ENCODE measurements at places on chromosomes 13 and 19. TPM values are rescaled to one million over a fixed set of nuclear protein-coding genes. Genes with fewer than 3 reads are reported as not detected.

PGLYRP2 gene
- 68.5 TPM for total RNA-seq

LRRC63 gene
- total RNA-seq: 0.08 TPM

- H3K27ac ChIP-seq: no peak overlapping the region
- peaks cover 15% of the 10 kb centered on the region for H3K36me3 ChIP-seq
- peaks cover 25% of the 10 kb centered on the region for H3K4me1 ChIP-seq
- no peak overlapping the region for H3K4me3 ChIP-seq
Observed at GRCh38 chr19:3054972-3055740, 7.1 kb downstream of the TLE5 start.

FFAR2 gene
- 0.67 TPM for total RNA-seq

- no peaks in the 10 kb centered on the region for H3K36me3 ChIP-seq
- DNase-seq: no peak
- no peak overlapping the region for H3K4me3 ChIP-seq
- H3K27ac ChIP-seq: no peak overlapping the region
Observed at GRCh38 chr19:27974082-27974513, 1238.9 kb downstream of the UQCRFS1 start.

DNA sequence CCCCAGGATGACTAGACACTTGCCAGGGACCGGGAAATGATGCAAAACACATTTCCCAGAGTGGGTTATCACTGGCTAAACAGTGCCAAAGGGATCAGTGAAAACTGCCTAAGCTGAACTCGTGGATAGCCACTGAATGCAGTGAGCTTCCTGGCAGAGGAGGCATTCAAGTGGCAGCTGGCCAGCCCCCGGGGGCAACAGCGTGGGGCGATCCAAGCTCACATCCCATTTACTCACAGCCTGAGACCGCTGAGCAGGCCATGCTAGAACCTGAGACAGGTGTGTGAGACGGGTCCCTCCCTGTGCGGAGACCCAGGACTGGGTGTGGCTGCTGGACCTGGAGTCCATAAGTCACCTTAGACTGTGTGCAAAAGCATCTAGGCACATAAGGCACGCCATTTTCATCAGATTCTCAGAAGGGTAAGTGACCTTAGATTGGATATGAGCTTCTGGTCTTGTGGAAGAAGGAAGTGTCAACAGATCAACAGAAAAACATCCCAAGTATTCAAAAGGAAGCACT is 51.9 kb upstream of the SLC15A1 start:
- H3K36me3 ChIP-seq: peaks cover 11% of the 10 kb centered on the region
- no peak overlapping the region for H3K4me3 ChIP-seq
- peaks cover 4% of the 10 kb centered on the region for H3K4me1 ChIP-seq
- H3K27me3 ChIP-seq: no peaks in the 10 kb centered on the region
- no peak for DNase-seq

RDH8 gene
- not detected for total RNA-seq

DNA sequence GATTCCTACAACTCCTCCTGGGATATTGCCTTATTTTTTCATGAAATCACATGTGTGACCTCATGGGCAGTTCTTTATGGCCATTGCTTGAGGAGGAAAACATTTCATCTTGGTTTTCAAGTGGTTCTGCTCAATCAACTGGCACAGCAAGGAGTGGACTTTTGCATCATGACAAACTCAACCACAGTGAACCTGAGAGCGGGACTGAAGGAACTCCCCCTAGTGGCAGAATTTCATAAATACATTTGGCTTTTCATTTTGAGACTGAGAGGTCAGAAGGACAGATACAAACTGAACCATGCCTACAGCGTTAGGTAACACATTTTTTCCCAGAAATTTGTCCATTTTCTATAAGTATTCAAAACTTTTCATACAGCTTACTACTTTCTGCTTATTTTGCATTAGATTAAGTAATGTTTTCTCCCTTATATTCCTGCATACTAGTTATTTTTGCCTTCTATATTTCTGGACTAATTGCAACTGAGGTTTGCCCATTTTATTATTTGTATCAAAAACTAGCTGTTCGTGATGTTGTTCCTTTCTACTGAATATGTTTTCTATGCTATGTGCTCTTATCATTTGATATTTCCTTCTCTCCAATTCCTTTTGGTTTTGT is 13.4 kb upstream of the SIGLEC12 start:
- H3K4me3 ChIP-seq: no peak overlapping the region
- H3K27me3 ChIP-seq: no peaks in the 10 kb centered on the region
- no peak overlapping the region for H3K27ac ChIP-seq
- H3K4me1 ChIP-seq: no peaks in the 10 kb centered on the region
- no peak for DNase-seq

DNA sequence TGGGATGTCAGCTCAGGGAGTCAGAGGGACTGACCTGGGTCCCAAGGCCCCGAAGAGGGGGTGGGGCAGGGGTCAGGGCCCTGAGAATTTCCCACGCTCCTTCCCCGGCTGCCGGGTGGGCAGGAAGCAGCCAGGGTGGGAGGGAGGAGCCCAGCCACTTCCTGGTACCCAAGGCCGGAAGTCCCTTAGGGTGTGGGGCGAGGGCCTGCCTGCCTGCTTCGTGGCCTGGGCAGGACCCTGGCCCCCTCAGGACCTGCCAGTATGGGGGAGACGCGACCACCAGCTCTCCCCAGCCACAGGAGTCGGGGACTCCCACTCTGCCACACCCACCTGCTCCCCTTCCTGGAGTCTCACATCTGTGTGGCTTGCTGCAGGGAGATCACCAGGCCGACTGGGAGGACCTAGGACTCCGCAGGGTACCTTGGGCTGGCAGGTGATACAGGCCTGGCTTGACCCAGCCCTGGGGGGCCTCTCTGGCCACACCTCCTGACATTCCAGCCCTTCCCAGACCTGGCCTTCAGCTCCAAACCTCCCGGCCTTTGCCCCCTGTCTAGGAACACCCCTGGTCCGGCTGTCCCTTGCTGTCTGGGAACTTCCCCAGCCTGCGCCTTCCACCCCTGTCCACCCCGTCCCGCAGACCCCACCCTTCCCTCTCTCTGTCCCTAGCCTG is 9.8 kb upstream of the CIRBP start:
- H3K27ac ChIP-seq: peak overlapping the region; percentile 82
- no peaks in the 10 kb centered on the region for H3K27me3 ChIP-seq
- peaks cover 52% of the 10 kb centered on the region for H3K4me1 ChIP-seq
- H3K36me3 ChIP-seq: peaks cover 29% of the 10 kb centered on the region
- no peak overlapping the region for H3K4me3 ChIP-seq
- no peak for DNase-seq

EXOC3L2 gene
- 7.3 TPM for total RNA-seq

ICAM4 gene
- 74.1 TPM for total RNA-seq

DNA sequence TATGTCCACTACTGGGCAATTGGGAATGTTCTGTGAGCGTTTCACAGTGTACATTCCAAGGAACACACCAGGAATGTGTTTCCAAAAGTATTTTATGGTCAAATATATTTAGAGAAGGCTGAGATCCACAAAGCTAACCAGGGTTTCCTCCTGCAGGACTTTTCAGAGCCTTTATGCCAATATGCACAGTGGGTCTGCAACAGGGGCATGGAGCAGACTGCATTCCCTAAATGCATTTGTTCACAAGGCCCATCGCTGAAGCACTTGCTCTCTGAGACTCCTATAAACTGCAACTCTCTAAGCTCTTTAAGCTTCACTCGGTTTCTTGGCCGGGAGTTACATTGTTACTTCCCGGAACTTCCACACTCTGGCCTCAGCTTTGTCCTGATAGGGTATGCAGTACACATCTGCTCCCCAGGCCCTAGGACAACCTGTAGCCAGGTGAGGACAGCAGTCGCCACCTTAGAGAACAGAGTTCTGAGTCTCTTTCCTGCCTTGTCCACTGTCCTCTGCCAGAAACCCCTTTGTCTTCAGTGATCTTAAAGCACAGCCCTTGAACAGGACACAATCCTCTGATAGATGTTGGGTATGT is 33.5 kb downstream of the FBN3 start:
- H3K36me3 ChIP-seq: no peaks in the 10 kb centered on the region
- DNase-seq: no peak
- no peaks in the 10 kb centered on the region for H3K27me3 ChIP-seq
- H3K4me1 ChIP-seq: no peaks in the 10 kb centered on the region
- no peak overlapping the region for H3K27ac ChIP-seq

GRCh38 chr19:7918615-7919421 is 1.3 kb upstream of the SNAPC2 start:
- H3K4me1 ChIP-seq: peaks cover 56% of the 10 kb centered on the region
- DNase-seq: peak; percentile 71
- H3K36me3 ChIP-seq: no peaks in the 10 kb centered on the region

DNA sequence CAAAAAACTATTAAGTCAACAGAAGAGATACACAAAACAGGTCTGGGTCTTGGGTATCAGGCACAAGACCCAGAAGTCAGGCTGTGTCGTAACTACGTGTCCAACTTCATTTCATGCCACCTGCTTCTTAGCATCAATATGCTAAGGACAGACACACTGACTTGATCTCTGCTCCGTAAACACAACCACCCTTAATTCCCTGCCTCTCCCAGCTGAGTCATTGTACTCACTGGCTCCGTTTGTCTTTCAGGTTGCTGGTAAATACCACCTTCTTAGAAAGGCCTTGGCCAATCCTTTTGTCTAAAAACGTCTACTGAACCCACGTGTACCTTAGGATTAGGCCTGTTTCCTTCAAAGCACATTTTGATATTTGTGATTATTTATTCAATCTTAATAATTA is 726.2 kb downstream of the PCDH9 start:
- H3K27me3 ChIP-seq: no peaks in the 10 kb centered on the region
- H3K4me3 ChIP-seq: no peak overlapping the region
- no peaks in the 10 kb centered on the region for H3K4me1 ChIP-seq

- DNase-seq: no peak
- no peaks in the 10 kb centered on the region for H3K27me3 ChIP-seq
- H3K27ac ChIP-seq: no peak within 1 kb of the TSS
- H3K4me3 ChIP-seq: no peak within 1 kb of the TSS
- peaks cover 15% of the 10 kb centered on the region for H3K4me1 ChIP-seq
Observed at GRCh38 chr19:408902-409515, at the start of gene C2CD4C. TSS of gene C2CD4C (minus strand) at chr19:409147. CDS start at chr19:408361, 786 bp downstream.

- no peak overlapping the region for H3K27ac ChIP-seq
- no peaks in the 10 kb centered on the region for H3K27me3 ChIP-seq
- DNase-seq: no peak
- H3K4me1 ChIP-seq: no peaks in the 10 kb centered on the region
Observed at GRCh38 chr19:49788857-49789256, 22.1 kb downstream of the AP2A1 start.

GRCh38 chr19:17052439-17052838 is 22.8 kb downstream of the HAUS8 start:
- H3K27ac ChIP-seq: no peak overlapping the region
- no peak overlapping the region for H3K4me3 ChIP-seq
- no peaks in the 10 kb centered on the region for H3K27me3 ChIP-seq
- peaks cover 6% of the 10 kb centered on the region for H3K36me3 ChIP-seq
- DNase-seq: no peak
- H3K4me1 ChIP-seq: no peaks in the 10 kb centered on the region

SIGLECL1 gene
- total RNA-seq: not detected

ZNF43 gene
- total RNA-seq: 6.9 TPM

- no peak overlapping the region for H3K4me3 ChIP-seq
- no peak for DNase-seq
- no peaks in the 10 kb centered on the region for H3K27me3 ChIP-seq
- peaks cover 5% of the 10 kb centered on the region for H3K4me1 ChIP-seq
- H3K27ac ChIP-seq: peak overlapping the region; percentile 55
Observed at GRCh38 chr13:99506634-99507033, 5.4 kb downstream of the TM9SF2 start.

SAE1 gene
- 31.8 TPM for total RNA-seq

- no peak overlapping the region for H3K4me3 ChIP-seq
- H3K27me3 ChIP-seq: no peaks in the 10 kb centered on the region
Observed at GRCh38 chr13:39317291-39317690, 279.0 kb downstream of the NHLRC3 start.

ELAVL3 gene
- total RNA-seq: not detected

DNA sequence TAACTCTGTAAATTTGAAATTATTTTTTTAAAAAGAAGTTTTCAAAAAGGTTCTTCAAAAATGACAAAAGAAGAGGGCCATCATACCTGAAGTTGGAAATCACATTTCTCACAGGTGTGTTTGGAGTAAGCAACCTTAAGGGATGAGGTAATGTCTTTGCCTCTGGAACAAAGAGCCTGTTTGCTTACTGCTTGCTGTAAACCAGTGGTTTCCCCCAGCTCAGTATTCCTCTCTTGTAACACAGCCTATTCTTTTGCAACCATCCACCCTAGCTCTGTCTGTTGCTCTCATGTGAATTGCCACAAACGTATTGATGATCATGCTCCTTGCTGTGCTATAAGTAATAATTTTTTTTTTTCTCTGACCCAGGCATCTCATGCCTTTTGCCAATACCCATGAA is 38.1 kb downstream of the UCHL3 start:
- no peaks in the 10 kb centered on the region for H3K4me1 ChIP-seq
- no peak overlapping the region for H3K4me3 ChIP-seq
- no peak for DNase-seq
- peaks cover 10% of the 10 kb centered on the region for H3K36me3 ChIP-seq

- DNase-seq: no peak
- H3K27me3 ChIP-seq: no peaks in the 10 kb centered on the region
Observed at GRCh38 chr19:54459282-54460229, 4.0 kb downstream of the LENG9 start.

- H3K27me3 ChIP-seq: peaks cover 9% of the 10 kb centered on the region
- no peak for DNase-seq
- H3K36me3 ChIP-seq: no peaks in the 10 kb centered on the region
- H3K4me3 ChIP-seq: no peak overlapping the region
- no peak overlapping the region for H3K27ac ChIP-seq
Observed at GRCh38 chr13:99990126-99990977, 8.8 kb downstream of the ZIC2 start.

DNA sequence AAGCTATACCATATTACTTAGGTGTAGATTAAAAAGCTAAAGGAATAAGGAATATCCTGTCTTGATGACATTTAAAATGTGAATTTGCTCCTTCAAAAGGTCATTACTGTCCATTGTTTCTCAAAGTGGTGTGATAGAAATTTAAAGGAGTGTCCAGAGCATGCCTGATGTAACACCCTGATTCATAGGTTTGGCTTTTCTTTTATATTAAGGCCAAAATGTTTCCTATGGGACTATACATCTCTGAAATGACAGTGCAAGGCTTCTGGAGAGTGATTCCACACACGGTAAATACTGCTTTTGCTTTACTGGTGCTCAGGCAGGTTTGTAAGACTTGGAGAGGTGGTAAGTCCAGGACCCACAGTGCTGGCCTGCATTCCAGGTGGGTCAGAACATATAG is 289.9 kb downstream of the RFC3 start:
- no peaks in the 10 kb centered on the region for H3K27me3 ChIP-seq
- no peak overlapping the region for H3K27ac ChIP-seq
- no peak overlapping the region for H3K4me3 ChIP-seq
- H3K36me3 ChIP-seq: no peaks in the 10 kb centered on the region
- H3K4me1 ChIP-seq: no peaks in the 10 kb centered on the region

- H3K4me3 ChIP-seq: no peak overlapping the region
- no peaks in the 10 kb centered on the region for H3K36me3 ChIP-seq
- no peaks in the 10 kb centered on the region for H3K27me3 ChIP-seq
- DNase-seq: no peak
- no peak overlapping the region for H3K27ac ChIP-seq
Observed at GRCh38 chr13:37490176-37490779, 108.3 kb downstream of the POSTN start.
